ENCODE measurements at places on chromosomes 5 and 9. TPM values are rescaled to one million over a fixed set of nuclear protein-coding genes. Genes with fewer than 3 reads are reported as not detected.

GRCh38 chr9:119298076-119298853, 71.0 kb downstream of the BRINP1 start:
- DNase-seq = no peak

The SH3TC2 gene
- 0.48 TPM for polyA plus RNA-seq

- peak; percentile 33 for DNase-seq
Observed at GRCh38 chr5:127517110-127517479, 345 bp upstream of the PRRC1 start.

GRCh38 chr9:98615633-98616032, 93.1 kb downstream of the GABBR2 start:
- DNase-seq = no peak

DNA sequence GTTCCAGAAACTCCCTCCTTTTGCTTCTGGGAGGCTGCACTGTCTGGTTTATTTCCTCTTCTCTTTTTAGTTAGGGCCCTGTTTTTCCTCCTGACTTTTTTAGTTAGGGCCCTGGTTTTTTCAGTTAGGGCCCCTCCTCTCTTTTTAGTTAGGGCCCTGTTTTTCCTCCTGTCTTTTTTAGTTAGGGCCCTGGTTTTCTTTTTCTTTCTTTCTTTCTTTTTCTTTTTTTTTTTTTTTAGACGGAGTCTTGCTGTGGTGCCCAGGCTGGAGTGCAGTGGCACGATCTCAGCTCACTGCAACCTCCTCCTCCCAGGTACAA, 15.1 kb downstream of the GSN start:
- no peak for DNase-seq

The KCNV2 gene
- polyA plus RNA-seq = not detected
